Heart right ventricle (tissue), 16 donors: ENCODE measurements at places on chromosomes 16 and 17. TPM values are rescaled to one million over a fixed set of nuclear protein-coding genes. Genes with fewer than 3 reads are reported as not detected.

The CRHR1 gene
- total RNA-seq: not detected

The DNAI2 gene
- total RNA-seq: not detected

The NUDT7 gene
- 29.5 TPM for total RNA-seq

The KPNA2 gene
- total RNA-seq: 18.4 TPM

The DNAH9 gene
- not detected for total RNA-seq

The FAM171A2 gene
- total RNA-seq: 0.34 TPM

The MYOCD gene
- total RNA-seq: 49.6 TPM

The NAGS gene
- total RNA-seq: 0.41 TPM

The SGF29 gene
- 13.2 TPM for total RNA-seq
